Epithelial cell of proximal tubule (primary cell): ENCODE measurements at places on chromosomes 5 and 9.
A peak's percentile ranks its signal among the peaks of the same experiment; 100 is the strongest.

DNA sequence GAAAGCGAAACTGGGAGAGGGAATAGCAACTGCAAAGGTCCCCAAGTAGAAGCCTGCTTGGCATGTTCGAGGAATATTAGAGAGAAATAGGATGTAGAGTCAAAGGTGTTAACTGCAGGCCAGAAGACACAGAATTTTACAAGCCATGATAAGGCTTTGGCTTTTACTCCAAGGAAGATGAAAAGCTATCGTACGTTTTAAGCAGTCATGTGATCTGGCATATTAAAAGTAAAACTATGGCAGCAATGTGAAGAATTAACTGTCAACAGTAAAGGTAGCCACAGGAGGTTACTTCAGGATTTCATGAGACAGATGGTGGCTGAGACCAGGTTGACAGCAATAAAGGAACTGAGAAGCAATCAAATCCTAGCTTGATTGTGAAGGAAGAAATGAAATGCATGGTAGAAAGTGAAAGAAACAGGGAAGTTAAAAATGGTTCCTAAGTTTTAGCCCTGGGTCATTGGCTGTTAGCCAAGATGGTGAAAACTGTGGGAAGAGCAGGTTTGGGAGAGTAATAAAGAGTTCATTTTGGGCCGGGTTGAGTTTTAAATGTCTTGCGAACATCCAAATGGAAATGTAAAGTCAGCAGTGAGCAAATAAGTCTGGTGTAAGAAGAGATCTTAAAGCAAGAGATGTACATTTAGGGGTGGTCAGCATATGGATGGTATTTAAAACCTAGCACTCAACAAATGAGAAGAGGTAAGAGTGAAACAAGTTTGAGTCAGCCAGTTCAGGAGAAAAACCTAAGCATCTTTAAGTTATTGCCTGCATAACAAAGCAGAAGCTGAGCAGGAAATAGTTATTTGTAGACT, 20.3 kb upstream of the TTC33 start:
- DNase-seq = no peak

DNA sequence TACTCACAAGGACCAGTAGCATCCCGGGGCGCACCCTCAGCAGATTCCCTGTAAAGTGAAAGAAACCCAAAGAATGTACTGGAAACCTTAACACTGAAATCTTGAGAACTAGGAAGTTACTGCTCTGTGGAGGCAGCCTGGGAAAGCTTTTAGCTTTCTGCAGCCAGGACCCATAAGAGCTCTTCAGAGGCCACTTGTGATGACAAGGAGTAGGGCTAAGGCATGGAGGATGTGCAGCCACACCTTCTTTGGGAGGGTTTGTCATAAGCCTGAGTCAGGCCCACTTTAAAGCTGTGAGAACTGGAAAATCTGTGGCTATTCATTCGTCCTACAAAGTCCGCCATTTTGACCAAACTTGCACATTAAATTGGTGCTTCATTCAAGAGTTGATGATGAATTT, 291.1 kb upstream of the TLE4 start:
- DNase-seq = no peak

GRCh38 chr5:174553556-174553955, 170.8 kb upstream of the MSX2 start:
- no peak for DNase-seq

DNA sequence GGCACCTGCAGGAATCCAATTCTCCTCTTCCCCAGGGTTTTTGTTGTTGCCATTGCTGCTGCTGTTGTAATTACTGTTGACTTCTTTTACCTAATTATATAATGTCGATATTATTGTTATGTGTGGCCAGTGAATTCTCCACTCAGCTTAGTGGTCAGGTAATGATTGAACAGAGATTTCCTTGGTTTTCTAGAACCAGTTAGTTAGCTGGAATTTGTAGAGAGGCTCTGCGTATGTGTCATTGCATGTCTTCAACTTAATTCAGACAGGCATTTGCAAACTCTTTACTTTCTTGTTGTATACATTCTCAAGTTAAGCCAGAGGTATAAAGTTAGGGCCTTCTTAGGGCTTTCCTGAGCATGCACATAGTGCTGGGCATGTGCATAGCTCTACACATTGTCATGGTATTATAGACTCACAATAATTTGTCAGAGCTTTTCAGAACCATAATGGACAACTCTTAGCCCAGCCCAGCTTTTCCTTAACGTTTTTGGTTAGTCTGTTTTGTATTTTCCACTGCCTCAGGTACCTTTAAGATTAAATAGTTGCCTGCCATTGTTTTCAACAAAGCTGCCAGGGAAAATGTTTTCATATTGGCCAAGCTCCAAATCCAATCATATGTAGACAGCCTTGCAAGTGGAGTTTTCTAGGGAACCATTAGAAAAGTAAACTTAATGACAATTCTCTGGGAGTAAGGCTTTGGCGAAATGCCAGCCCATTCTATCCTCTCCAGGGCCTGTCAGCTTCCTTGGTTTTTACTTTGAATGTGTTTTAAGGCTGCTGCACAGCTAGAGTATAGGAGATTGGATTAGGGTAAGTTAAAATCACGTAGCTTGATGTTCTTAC, 68.1 kb downstream of the UBE2R2 start:
- DNase-seq = peak; percentile 56

GRCh38 chr5:139951296-139951924, 91.7 kb downstream of the NRG2 start:
- no peak for DNase-seq

DNA sequence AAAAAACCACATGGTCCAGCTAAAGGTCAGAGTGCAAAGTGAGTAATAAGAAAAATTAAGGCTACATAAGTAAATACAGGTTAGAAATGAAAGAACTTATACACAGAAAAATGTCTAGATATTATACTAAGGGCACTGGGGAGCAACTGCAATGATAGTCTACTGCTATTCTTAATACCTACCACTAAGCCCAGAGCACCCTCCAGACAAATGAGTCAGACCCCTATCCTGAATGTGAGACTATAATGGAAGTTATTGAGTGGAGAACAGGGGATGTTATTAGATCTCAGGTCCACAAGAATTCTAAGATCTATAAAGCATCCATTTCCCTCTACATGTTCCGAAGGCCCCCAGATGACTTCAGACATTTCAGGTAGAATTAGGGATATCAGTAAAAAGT, 438.3 kb downstream of the PRELID2 start:
- DNase-seq = no peak

DNA sequence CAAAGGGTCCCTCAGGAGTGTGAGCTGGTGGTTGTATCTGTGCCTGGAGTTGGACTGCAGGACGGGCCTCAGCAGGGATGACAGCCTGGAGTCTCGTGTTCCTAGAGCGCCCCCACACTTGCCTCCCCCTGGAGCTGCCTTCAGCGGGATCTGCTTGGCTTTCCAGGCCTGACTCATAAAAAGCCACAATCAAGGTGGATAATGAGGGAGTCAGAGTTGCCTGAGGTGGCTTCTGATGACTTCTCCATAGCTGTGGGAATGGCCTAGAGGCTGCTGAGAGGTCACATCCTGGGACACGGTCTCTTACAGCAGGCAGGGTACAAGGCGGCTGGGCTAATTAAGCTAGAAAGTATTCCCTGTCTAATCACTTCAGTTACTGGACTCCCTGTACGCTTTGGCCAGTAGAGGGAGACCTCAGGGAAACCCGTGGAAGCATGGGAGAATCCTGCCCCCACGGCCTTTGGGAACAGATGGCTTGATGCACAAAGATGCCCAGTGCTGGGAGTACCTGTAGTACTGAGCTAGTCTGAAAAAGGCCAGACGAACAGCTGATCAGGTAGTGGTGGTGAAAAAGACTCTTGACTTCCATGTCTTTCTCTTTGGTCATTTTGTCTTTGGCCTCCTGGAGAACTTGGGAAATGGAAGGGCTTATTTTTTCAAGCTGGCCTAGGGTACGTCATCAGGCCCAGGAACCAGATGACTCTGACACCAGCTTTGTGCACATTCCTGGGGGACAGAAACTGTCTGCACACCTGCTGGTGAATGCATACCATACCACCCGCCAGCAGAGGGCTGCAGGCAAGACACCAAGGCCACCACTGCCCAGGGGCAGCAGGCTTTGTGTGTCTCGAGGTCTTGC, 16.1 kb upstream of the FRRS1L start:
- DNase-seq = no peak
